ENCODE measurements at places on chromosomes 6 and 20.

DNA sequence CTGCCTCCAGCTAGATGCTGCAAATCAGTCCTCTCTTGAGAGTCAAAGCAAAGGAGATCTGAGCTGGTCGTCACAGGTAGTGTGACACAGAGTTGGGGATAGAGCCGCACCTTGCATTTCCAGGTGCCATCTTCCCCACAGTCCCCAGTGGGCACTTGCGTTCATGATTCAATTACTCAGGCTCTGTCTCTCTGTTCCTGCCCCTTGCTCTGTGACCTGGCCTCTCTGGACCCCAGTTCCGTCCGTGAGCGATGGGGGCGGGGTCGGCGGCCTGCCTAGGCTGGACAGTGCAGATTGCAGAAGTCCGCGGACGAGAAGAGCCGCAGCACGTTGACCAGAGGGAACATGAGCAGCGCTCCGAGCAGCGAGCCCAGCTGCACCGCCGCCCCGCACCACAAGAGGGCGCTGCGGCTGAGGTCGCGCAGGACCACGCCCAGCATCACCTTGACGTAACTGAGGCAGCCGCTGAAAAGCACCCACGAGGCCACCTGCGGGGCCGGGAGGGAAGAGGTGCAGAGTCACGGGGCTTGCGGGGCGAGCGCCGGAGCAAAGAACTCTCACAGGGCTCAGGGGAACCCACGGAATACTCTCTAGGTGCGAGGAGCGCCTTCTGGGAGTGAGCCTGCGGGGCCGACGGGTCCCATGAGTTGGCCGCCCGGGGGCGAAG lies 7.4 kb downstream of the SLC52A3 start:
- no peak for DNase-seq

DNA sequence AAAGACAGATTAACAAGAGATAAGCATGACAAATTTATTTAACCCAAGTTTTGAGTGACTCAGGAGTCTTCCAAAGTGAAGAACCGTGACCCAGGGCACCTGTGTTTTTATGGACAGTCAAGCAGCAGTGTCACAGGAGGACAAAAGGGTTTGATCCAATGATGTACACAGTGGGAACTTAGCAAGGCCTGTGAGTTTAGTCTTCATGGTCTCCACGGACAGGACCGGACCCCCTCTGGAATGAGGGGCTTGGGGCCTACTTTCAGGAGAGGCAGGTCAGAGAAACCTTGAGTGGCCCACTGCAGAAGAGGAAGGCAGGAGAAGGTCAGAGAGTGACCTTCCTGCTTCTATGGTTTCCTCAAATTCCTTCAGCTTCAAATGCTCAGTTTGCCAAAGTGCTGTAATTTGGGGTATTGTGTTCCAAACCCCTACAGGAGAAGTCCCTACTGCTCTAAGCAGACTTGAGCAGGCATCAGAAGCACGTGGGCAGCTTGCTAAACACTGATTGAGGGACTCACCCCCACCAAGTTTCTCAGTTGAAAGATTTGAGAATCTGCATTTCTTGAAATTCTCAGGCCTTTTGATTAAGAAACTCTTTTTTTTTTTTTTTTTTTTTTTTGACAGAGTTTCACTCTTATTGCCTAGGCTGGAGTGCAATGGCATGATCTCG lies 26.4 kb upstream of the ZMYND8 start:
- no peak for DNase-seq

GRCh38 chr20:53900380-53900999 lies 169.9 kb downstream of the BCAS1 start:
- DNase-seq, result no peak

GRCh38 chr6:35427851-35428321 lies 24.3 kb upstream of the FANCE start:
- no peak for DNase-seq

DNA sequence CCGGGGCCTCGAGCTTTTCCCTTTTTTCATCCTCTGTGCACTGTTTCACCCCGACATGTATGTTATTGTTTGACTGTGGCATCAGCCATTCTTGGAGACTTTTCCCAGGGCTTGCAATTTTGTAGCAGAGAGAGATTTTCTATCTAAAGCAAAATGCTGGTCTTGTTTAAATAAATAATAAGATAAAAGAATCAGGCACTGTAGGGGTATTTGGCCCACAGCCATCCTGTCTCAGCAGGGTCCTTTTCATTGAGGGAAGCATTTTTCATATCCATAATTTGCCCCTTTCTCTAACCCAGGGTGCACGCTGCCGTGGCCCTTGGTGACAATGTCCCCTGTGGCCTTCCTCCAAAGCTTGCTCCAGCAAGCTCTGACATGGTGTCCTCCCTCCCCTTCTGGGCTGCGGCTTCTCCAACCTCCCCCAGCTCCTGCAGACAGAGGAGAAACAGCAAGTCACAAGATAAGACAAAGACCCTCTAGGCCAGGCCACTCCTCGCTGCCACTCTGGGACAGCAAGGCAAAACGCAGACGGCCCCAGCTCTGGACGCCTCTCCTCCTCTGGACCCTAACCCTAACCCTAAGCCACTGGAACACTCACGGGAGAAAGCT lies 117.6 kb downstream of the MYLK4 start:
- DNase-seq, result no peak

GRCh38 chr6:37074053-37074827 lies 68.8 kb downstream of the FGD2 start:
- DNase-seq, result no peak

All from stimulated activated CD8-positive, alpha-beta memory T cell treated with anti-CD3 and anti-CD28 coated beads, Interleukin-7, amount 100 ng/mL, for 1 hour (primary cell).